EL (cell line): ENCODE measurements at places on chromosomes 16 and 17.

GRCh38 chr16:1320658-1321240 is 11.3 kb downstream of the UBE2I start:
- no peak for DNase-seq

- peak; percentile 55 for DNase-seq
Observed at GRCh38 chr16:65845466-65846209, 520.9 kb upstream of the CDH5 start.

DNA sequence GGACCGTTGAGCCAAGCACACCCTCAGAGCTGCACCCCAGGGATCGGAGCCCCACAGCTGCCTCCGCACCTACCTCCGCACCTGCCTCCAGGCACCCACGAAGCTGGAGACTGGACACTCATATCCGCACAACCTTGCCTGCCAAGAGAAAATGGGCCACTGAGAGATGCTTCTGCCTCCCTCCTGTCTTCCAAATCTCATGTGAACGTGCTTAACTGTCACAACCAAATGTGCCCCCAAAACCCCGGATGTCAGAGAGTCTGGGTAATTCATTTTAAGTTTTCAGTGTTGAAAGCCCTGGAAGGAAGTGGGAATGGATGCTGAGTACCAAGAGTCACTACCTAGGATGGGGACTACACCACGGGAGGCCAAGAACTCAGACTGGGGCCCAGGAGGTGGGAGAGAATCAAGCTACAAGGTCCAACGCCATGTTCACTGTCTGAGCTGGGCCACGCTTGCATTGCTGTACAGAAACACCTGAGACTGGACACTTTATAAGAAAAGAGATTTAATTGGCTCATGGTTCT is 49.5 kb upstream of the MEAK7 start:
- DNase-seq = no peak

- no peak for DNase-seq
Observed at GRCh38 chr17:51759260-51759659, 399.3 kb downstream of the CA10 start.

DNA sequence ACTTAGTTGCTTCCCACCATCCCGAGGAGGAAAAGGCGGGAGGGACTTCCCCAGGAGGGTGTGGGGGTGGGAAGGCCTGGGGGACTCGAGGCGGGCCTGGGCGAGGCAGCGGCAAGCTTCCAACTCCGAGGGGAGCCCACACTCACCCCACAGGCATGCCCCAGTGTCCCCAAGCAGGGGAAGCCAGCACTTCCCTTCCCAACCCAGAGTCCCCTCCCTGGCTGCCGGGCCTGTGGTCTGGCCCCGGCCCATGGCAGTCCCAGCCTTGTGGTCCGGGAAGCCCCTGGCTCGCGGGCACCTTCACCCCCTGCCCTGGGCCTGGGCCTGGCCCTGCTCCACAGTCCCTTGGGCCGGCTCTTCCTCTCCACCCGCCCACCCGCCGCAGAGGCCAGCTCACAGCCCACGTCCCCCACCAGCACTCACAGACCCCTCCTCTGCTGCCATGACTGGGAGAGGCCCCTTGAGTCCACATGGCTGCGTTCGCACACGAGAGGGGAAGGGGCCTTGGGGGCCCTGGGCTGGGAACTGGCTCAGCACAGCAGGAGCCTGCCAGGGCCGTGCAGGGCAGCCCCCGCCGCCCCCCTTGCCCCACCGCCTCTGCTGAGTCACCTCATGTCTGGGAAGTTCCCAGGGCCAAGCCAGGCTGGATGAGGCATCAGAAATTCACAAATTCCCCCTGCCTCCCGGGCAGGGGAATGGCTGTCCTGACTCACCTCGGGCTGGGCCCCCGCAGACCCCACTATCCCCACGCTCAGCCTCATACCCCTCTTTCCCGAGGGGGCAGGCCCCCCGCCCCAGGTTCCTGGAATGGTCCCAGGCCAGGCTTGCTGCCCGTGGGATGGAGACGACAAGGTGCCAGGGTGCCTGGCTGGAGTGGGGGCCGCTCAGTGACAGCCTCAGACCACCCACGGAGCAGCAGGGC is 27.8 kb downstream of the BAHCC1 start:
- peak; percentile 97 for DNase-seq

GRCh38 chr16:69775563-69775962 is 13.4 kb downstream of the WWP2 start:
- no peak for DNase-seq
